Activated naive CD4-positive, alpha-beta T cell (primary cell): ENCODE measurements at places on chromosomes 12 and 14.

- no peak for DNase-seq
Measured at GRCh38 chr12:88113871-88114270, 28.0 kb downstream of the CEP290 start.

GRCh38 chr14:103885509-103885932 is 38.1 kb upstream of the PPP1R13B start:
- no peak for DNase-seq

DNA sequence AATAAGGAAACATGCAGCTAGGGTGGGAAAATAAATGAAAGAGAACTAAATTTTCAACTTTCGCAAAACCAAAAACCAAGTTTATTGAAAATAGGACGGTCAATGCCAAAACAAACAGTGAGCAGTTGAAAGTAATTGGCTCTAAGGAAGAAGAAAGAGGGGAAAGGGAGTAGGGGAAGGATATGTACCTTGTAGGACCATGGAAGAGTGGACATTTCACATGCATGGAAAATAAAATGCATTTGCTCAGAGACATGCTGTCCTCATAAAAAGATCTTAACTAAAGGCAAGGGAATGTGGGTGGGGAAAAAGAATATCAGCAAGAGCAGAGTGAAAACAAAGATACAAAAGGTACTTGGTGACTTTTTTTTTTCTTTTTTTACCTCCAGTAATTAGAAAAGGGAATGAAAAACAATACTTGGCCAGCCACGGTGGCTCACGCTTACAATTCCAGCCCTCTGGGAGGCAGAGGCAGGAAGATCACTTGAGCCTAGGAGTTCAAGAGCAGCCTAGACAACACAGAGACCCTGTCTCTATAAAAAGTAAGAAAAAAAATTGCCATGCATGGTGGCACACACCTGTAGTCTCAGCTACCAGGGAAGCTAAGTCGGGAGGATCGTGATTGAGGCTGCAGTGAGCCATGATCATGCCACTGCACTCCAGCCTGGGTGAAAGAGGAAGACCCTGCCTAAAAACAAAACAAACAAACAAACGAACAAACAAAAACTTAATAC is 6.6 kb downstream of the TXNDC16 start:
- DNase-seq, result no peak

DNA sequence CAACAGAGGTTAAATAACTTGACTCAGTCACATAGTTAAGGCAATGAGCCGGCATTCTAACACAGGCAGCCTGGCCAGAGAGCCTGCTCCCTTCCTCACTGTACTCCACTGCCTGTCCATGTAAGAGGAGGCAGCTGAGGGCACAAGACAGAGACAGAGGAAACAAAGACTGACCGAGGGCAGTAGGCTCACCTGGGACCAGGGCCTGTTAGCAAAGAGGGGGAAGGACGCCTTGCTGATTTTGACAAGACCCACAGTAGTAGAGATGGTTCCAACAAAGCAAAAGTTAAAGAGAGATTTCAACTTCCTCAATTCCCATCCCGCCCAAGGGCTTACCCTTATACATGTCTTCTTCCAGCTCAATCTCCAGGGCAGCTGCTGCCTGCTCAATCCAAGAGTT is 26.5 kb downstream of the OTUB2 start:
- no peak for DNase-seq

DNA sequence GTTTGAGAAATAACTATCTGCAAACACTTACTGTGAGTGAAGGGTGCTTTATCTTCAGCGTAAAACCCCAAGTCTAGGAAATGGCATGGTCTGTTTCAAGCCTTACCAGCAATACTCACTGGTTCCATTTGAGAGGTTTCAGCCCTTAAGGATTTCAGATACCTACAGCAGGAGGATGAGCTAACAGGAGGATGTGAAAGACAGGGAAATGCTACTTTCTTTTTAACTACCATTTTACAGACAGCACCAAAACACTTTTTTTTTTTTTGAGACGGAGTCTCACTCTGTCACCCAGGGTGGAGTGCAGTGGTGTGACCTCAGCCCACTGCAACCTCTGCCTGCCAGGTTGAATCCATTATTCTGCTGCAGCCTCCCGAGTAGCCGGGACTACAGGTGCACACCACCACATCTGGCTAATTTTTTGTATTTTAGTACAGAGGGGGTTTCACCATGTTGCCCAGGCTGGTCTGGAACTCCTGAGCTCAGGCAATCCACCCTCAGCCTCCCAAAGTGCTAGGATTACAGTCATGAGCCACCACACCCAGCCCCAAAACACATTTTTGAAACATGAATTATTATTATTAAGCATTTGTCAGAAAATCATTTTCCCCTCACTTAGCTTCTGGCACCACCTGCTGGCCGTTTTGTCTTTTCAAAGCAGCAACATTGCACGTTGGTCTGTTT is 4.6 kb downstream of the MTRFR start:
- no peak for DNase-seq

DNA sequence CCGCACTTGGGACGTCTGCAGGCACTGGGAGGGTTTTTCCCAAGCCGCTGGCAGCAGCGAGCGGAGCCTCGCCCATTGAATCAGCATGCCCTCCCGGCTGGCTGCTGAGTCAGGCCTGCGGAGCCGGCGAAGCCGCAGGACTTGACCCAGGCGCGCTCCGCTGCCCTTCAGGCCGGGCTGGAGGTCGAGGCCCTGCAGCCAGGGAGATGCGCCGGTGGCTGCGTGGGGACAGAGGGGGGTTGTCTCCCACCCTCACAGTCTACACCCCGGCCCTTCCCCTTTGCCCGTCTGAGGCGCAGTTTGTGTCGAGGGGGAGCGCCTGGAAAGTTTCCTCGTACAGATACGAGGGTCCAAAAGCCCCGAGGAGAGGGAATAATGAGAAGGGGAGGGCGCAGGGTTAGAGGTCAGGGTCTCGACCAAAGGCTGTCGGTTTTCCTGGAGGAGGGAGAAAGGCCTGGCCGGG is 759 bp upstream of the KLC1 start:
- DNase-seq, result no peak

DNA sequence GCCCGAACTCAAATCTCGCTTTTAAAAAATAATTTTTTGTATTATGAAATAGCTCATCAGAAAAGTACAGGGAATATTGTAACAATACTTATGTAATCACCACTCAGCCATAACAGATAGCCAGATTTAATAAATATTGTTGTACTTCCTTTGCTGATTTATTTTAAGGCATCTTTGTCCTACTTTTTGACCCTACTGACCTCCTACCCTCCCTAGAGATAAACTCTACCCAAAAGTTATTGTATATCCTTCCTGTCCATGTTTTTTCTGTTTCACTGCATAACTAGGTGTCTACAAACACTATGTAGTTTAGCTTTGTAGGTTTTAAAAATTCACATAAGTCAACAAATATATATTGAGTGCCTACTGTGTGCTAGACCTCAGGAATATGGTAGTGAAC is 25.1 kb downstream of the SOCS2 start:
- DNase-seq, result no peak

DNA sequence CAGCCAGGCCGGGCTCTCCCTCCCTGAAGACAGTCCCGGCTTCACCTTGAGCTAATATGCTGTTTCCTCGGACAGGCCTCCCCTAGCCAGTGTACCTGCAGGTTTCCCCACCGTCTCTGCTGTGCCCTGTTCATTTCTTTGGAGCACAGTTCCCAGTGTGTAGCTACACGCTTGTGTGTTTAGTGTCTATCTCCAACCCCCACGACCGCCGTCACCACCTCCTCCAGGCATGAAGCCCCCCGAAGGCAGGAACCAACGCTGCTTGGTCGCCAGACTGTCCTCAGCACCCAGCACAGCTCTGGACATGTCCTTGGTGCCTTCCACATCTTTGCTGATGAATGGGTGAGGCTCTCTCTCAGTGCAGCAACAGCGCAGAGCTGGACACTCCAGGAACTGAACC is 26.2 kb upstream of the PLEKHG6 start:
- no peak for DNase-seq

GRCh38 chr12:57232156-57232756 is 2.7 kb downstream of the SHMT2 start:
- DNase-seq, result no peak
